ENCODE measurements at places on chromosomes 3 and 15.
A peak's percentile ranks its signal among the peaks of the same experiment; 100 is the strongest.

- no peak for DNase-seq
Observed at GRCh38 chr15:70127770-70128413, 30.2 kb upstream of the TLE3 start.

DNA sequence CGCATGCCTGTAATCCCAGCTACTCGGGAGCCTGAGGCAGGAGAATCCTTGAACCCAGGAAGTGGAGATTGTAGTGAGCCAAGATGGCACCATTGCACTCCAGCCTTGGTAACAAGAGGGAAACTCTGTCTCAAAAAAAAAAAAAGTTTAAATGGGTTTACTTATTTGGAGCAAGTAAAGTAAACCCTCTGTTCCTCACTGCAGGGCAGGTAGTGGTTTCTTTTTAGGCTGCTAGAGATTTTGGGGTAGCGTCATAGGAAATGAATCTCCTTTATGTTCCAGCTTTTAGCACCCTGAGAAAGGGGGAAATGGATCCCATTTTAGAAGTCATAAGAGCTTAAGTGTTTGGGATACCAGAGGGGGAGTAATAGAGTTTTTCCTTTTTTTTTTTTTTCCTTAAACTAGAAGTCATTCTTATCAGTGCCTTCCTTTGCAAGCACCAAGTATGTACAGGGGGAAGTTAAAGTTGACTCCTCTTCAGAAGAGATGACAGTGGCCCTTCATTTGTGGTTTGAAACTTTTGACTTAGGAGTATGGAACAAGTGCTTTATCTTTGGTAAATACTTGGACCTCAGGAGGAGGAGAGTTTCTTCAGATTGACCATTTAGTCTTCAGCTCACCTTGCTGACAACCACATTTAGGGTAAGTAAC is 8.0 kb downstream of the PXK start:
- no peak for DNase-seq

DNA sequence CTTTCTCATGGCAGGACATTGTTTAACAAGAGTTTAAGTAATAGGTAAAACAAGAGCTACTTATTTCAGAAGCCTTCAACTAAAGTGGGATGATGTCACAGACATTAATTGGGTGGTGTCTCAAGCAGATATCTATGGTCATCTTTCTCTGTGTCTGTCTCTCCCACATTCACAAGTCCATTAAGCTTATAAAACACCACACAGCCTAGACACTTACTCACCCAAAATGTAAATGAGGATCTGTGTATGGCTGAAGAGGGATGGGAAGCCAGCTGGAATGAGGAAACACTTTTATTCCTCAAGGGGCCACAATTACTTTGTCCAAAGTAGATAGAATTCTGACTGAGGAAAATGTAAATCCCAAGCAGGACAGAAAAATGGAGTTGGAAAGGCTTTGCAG is 183.8 kb downstream of the THRB start:
- no peak for DNase-seq

DNA sequence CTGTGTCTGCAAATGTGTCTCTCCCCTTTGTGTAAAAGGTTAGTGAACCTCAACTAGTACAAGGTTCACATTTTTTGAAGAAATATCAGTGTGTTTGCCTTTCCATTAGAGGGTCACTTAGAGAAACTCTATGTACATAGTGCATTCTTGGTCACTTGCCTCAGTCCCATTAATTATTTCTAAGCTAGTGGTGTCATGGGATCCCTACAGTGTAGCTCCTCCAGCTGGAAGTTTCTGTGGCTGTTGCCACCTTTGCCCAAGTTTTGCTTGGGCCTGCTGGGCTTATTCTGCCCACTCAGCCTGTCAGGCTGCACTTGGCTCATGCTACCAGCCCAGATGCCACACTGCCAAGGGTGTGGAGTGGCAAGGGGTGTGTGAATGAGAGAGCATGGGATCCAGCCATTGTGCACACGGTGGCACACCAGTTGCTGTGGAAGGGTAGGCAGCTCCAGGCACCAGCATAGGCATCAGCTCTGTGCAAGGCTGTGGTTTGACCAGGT is 161.7 kb downstream of the ARPP21 start:
- no peak for DNase-seq

DNA sequence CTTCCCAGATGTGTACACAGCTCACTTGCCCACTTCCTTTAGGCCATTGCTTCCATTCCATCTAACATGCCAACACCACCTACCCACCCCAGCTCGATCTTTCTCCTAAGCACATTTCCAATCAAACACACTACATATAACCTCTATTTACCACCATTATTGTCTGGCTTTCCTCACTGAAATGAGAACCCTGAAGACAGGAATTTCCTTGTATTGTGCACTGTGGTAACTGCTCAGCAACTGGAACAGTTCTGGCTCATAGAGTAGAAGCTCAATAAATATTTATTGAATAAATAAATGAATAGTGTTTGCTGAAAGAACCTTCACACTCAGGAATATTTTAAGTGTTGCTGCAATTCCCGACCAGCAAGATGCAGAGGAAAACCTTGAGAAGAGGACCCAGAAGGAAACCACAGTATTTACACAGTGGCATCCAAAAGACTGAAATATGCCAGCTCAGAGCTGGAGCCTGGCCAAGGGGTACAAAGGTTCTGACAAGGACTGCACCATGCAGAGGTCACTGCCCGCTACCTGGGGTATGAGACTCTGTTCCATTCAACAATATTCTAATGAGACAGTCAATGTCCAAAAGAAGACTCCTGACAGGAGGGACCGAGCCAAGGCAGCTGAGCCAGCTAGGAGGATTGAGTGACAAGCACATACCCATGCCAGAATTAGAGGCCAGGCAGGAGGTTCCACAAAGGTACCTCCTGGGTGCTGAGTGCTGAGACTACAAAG is 168.8 kb downstream of the NUP210 start:
- no peak for DNase-seq

DNA sequence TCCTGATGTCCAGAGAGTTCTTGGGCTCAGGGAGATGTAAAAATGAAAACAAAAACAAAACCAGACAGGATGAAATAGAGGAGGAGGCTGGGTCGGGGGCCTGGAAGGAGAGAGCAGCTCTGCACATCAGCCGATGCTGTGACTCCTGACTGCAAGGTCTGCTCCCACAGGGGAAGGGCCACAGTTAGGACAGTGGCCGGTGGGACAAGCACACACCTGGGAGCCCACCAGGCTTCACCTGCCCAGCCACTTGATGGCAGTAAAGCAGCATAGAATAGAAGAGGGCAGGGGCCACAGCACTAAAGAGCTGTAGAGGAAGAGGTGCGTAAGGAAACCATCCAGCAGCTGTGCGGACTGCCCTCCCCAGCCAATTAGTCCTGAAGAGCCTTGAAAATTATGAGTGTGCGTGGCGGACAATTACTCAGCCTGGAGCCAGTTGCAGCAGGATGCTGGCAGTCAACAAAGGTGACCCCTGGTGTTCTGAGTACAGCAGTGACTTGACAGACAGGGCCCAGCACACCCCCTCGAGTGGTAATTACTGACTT is 29.8 kb downstream of the ALS2CL start:
- peak; percentile 43 for DNase-seq

DNA sequence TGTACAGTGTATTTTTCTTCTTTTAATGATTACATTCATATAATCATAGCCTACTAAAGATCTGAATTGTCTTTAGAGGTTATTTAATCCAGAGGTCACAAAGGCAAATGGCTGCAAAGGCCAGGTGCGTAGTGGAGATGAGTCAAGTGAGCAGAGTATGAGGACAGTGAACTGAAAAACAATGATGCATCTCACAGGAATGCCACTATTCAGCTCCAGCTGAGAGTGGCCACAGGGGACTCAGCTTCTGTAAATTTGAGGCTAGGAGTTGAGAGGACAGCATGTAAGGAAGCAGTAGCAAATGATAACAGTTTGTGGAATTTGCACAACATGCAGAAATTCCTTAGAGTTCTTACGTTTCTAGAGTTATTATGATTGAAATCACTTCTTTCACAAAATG is 50.4 kb downstream of the COL6A5 start:
- no peak for DNase-seq

- no peak for DNase-seq
Observed at GRCh38 chr15:65095011-65095746, 18.6 kb downstream of the KBTBD13 start.

DNA sequence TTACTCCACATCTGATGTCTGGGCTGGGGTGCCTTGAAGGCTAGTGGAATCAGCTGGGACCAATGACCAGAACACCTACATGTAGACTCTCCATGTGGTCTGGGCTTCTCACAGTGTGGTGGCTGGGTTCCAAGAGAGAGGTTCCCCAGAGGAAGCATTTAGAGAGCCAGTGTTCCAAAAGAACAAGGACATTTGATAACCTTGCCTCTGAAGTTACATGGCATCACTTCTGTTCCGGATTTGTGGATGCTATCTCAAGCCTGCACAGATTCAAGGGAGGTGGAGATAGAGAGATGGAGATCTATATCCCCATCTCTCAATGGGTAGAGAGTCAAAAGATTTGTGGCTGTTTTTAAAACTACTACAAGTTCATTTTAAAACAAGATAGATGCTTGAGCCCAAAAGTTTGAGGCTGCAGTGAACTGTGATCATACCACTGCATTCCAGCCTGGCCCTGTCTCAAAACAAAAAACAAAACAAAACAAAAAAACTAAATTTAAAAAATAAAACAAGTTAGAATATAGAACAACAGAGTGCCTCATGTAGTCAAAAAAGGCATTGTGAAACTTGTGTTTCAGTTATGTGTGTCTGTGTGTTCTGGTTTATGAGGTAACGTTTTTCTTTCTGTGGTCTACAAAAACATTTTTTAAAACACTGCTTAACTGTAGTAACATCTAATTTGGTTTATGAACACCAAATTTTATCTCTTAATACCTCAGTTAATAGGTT is 44.8 kb downstream of the PDE8A start:
- DNase-seq = no peak

GRCh38 chr3:159904455-159904854 is 84.2 kb upstream of the IL12A start:
- no peak for DNase-seq
